Erythroblast (primary cell): ENCODE measurements at places on chromosomes 7 and 10.

DNA sequence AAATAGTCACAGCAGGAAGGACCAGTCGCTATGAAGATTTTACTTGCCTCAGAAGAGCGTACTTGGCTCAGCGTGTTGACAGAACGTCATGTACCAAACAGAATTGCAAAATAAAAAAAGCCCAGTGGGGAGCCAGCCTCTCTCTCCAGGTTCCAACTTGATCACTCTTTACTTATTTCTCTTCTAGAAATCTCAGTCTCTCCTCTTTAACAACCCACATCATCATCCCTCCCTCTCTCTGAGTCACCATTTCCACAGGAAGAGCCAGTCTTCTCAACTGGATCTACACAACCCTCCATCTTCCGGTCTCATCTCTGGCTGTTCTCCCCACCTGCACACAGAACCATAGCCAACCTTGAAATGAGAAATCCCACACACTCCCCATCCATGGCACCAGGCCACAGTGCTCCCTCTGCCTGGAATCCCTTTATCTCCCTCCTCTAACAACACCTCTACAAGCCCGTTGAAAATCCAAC is 718.3 kb downstream of the GRID1 start:
- DNase-seq, result no peak

DNA sequence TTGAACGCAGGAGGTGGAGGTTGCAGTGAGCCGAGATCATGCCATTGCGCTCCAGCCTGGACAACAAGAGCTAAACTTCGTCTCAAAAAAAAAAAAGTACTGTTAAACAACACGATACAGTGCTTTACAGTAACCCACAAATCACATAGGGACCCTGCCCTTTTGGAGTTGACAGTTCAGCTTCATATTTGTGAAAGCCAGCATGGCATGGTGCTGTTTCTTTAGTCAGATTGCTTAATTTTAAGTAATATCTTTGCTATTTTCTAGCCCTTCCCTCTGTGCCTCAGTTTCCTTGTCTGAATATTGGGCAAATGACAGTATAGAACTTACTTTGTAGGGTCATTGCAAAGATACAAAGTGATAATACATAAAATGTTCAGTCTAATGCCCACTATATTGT is 4.9 kb downstream of the CDC123 start:
- no peak for DNase-seq

- DNase-seq, result no peak
Observed at GRCh38 chr10:69818676-69819239, 17.1 kb downstream of the COL13A1 start.

DNA sequence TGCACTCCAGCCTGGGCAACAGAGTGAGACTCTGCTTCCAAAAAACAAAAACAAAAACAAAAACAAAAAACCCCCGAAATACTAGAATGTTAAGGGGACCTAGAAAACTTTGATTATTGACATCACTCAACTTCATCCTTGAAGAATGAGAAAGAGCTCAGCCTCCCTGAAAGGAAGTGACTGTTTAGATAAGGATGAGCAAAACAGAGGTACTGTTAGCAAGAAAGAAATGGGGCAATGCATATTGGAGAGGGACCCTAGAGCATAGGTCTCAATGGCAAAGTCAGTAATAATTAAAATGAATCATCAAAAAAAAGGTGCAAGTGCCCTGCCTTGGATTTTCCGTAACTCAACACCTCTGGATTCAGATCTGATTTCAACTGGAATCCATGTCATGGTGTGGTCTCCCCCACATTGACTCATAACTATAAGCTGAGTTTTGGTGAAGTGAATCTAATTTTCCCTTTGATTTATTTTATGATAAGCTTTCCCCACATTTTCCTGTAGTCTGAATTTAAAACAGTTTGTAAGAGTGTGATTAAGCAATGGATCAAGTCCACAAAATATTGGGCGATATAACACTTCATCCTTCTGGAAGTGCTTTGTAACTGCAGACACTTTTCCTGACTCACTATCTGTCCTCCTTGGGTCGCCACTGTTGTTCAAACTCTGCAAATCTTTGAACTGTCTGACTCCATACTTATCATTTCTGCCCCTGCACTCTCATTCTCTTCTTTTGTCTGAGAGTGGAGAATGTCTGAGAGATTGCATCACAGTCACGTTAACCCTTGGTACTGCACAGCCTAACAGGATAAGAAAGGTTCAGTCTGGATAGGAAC is 224.8 kb upstream of the LYZL1 start:
- DNase-seq, result no peak

- no peak for DNase-seq
Observed at GRCh38 chr10:81730891-81731290, 144.1 kb upstream of the NRG3 start.

DNA sequence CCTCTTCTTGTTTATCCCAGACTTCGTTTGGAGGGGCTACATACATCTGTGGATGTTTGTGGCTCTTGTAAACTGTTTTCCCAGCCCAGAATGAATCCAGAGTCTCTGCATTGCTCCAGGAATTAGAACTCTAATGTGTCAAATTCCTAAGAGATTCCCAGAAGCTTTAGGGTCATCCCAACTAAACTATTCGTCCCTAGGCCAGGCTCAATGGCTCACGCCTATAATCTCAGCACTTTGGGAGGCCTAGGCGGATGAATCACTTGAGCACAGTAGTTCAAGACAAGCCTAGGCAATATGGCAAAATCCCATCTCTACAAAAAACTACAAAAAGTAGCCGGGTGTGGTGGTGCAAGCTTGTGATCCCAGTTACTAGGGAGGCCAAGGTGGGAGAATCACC is 28.5 kb downstream of the ARHGAP19 start:
- DNase-seq, result no peak

GRCh38 chr7:130430841-130431666 is 9.8 kb downstream of the CEP41 start:
- DNase-seq, result no peak

GRCh38 chr7:105215182-105215581 is 173.5 kb downstream of the SRPK2 start:
- DNase-seq, result no peak

DNA sequence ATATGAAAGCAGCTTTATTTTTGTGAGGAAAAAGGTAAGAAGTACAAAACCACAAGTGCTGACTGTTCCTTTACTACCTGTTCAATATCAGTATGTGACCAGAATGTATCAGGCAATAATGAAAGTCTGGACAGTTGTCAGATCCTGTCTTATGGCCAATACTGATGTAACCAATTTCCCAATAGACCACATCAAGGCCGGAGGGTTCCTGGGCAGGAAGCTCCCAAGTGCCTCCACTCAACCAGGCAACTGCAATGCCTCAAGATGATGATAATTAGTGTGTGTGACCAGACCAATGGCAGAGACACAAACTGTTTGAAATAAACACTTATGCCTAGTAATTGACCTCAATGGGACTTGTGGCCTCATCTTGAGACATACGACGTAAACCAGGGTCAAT is 149.4 kb upstream of the ASAH2 start:
- DNase-seq, result no peak

DNA sequence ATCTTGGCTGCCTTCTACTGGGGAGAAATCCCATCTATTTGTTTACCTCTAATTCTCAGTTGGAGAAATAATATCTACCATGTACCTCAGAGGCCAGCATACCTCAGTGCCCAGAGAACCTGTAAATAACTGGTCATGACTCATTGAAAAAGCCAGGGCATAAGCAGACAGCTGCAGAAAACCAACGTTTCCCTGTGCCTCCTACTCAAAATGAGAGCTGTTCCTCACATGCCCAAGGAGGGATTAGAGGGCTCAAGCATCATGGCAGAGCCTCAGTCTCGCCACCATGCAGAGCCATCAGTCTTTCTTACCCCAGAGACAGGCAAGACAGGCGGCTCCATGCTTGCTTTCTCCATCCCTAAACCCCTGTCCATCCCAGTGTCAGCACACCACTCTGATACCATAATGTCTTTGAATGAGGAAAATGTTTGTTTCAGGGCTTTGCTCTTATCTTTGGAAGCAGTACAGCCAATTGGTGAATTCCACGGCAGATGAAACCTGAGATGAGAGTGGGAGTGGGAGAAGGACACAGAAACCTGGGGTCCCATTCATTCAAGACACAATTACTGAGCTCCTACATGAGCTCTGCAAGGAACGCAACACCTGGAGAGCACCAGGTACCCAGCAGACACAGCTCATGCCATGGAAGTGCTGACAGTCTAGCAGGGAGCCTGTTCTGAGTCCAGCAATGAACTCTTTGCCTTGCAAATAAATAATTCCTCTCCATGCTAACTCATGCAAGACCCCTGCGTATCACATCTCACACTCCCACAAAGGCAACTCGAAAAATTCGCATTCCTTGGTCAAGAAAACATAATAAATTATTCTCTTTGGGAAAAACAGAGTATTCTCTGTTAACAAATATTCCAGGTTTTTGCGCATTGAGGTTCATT is 21.1 kb downstream of the PON1 start:
- no peak for DNase-seq

DNA sequence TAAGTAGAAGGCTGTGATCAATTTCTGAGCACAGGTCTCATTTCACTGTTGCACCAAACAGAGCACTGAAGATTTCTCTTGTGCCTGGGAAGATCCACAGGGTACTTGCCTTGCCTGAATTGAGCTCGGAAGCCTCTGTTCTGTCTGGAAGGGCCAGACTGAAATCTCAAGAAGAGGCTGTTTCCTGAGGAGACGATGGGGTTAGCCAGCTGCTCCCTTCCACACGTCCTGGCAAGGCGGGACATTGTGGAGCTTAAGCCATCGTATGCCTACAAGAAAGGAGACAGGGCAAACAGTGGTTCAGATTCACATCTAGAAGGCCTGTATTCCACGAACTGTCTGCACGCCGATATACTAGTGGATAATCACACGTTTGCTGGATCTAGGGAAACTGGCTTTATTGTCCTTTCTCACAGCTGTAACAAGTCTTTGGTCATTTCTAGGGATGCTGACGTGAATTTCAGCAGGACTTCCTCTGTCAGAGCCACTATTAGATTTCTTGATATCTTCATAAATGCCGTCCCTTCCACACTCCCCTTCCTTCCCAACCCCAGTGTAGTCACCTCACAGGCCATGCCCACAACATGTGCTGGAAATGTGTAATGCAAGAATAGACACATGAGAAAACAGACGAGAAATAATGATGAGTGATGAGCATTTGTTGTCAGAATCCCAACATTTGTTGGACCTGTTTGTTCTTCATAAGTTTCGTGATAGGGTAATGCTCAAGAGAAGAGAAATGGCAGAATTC is 137.2 kb upstream of the RSU1 start:
- no peak for DNase-seq

- DNase-seq, result no peak
Observed at GRCh38 chr10:24495666-24496460, 227.8 kb downstream of the ARHGAP21 start.

DNA sequence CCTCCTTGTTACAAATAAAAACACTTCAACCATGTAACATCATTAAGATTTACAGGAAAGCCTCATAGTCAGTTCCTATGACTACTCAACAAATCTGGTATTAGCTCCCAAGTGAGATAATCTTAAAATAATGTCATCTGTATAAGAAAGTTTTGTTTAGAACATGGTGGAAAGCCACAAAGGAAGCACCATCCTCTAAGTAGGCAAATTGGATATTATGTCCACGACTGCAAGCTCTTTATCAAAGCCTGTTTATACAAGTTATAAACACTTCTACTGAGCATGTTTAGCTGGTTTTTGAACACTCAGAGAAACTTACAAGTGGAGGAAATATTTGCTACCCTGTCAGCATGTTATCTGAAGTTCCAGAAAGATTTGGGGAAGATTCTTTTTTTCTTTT is 349.8 kb downstream of the ARL4A start:
- no peak for DNase-seq

GRCh38 chr7:122975341-122975740 is 20.2 kb downstream of the TAS2R16 start:
- no peak for DNase-seq

DNA sequence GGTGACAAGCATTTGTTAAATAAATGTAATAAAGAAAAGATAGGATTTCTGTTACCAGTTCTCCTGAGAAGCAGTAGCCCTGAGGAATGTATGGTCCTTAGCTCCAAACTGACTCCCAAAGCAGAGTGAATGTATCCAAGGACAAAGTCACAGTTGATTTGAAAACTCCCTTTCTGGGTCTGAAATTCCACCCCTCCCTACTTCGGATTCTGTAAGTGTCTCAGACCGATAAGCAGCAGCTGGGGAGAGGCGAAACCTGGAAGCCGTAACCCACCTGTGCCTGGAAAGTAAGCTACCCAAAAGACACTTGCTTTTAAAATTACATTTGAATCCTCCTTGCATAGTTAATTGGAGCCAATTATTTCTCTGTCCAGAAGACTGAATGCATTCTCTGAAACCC is 122.9 kb upstream of the FRMD4A start:
- DNase-seq, result no peak

- DNase-seq, result peak; percentile 45
Observed at GRCh38 chr10:96687317-96688012, 32.8 kb downstream of the PIK3AP1 start.

- DNase-seq, result no peak
Observed at GRCh38 chr10:67785098-67785497, 52.9 kb downstream of the DNAJC12 start.

DNA sequence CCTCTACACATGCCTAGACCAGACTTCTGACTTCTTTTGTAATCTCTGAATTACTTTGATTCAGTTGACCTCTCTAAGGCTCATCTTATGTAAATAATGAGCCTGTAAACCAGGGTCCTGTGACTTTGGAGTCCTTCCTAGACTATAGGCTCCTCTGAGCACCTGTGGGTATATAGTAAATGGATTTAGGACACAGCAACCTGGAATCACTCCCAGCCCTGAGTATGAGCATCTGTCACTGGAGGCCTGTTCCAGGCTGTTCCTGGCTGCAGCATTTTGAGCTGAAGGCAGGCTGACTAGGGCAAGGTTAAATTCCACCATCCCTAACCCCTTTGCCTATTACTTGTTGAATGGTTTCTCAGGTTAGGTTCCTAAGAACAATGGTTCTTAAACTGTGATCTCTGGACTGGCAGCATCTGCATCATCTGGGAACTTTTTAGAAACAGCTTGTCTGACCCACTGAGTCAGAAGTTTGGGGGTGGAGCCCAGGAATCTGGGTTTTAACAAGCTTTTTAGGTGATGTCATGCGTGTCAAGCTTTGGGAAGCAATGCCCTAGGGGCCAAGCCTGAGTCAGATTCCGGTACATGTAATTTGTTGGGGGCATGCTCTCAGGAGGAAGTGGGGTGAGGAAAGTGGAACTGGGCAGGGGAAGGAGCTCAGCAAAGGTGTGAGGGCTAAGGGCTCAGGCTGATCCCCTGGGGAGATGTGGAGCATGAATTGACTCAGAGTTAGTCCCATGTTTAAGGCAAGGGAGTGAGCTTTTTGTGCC is 28.2 kb downstream of the MINDY4 start:
- DNase-seq, result no peak

GRCh38 chr7:4831723-4832495 is 29.9 kb downstream of the PAPOLB start:
- no peak for DNase-seq

DNA sequence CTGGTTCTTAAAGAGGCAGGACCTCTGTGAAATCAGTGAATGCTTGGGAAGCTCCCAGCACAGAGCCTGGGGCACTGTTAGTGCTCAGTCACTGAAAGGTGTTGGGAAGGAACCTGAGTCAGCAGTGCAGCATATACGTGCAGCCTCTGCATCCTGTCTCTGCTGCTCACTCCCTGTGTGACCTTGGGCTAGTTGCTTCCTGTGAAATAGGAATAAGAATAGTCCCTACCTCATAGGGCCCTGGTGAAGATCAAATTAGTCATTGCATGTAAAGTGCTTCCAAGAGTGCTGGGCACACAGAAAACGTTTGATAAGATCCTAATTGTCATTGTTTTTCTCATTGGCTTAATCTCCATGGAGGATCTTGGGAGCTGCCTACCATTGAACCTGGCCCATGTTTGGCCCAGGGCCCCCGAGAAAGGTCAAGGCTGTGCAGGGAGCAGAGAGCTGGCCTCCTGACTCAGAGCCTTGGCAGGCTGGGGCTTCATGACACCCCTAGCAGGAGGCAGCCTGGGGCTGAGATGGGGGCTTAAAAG is 73.3 kb upstream of the COL13A1 start:
- no peak for DNase-seq

GRCh38 chr7:139746652-139747051 is 31.1 kb downstream of the HIPK2 start:
- DNase-seq, result no peak
